ENCODE measurements at places on chromosomes 4 and X.

GRCh38 chr4:174859904-174860303 is 30.9 kb upstream of the GLRA3 start:
- no peak for DNase-seq

GRCh38 chr4:149113804-149114430 is 671.7 kb upstream of the NR3C2 start:
- DNase-seq = no peak

GRCh38 chr4:81954271-81954670 is 419.5 kb downstream of the HNRNPD start:
- DNase-seq = no peak

DNA sequence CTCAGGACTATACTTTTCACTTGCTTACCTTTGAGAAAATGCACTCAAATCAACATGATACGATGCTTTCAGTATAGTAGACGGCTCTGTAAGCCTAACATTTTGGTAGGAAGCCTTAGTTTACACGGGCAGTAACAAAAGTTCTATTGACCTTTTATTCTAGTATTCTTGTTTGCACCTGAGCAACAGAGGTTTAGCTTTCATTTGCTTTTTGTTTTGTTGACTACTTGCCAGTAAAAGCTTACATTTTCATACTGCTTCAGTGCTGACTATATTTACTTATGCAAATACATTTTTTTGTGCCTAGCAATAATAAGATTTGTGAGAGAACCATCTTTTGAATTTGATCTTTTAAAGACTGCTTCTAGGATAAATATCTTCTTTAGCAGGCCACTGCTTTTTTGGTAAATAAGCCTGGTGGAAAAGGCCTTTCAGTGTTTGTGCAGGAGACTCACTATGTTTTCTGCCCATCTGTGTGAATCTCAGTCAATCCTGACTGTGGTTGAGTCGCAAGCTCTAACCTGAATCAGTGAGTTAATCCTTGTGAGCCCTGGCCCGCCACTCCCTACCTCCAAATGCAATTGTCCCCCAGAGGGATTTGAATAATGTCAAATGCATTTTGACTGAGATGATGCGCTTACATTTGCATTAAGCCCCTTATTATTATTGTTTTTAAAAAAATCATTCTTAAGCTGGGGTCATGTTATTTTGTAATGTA is 21.9 kb downstream of the FHIP1A start:
- DNase-seq = no peak

DNA sequence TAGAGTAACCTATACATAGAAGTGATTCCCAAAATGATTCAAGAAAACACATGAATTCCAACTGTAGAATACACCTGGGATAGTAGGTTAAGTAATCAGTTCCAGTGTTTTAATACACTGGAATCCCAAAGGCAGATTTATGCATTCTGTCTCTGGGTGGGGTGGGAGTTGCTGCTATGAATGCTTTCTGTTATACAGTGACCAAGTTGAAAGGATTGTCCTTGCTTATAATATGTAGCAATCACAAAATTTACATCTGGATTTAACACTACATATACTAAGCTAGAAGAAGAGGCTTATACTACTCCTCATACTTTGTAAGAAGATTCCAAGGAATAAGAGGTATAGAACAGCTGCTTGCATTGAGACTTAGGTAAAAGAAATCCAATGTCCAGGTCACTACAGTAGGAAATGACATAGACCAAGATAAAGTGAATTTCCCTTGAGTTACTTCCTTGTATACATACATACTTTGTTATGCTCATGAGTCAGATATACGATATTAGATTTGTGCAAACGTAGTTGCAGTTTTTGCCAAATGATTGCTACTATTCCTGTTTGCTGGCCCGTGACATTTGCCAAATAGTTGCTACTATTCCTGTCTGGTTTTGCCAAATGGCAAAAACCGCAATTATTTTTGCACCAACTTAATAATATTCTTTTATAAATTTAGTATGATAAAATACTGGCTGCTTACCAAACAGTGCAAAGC is 210.5 kb upstream of the DIAPH2 start:
- no peak for DNase-seq

DNA sequence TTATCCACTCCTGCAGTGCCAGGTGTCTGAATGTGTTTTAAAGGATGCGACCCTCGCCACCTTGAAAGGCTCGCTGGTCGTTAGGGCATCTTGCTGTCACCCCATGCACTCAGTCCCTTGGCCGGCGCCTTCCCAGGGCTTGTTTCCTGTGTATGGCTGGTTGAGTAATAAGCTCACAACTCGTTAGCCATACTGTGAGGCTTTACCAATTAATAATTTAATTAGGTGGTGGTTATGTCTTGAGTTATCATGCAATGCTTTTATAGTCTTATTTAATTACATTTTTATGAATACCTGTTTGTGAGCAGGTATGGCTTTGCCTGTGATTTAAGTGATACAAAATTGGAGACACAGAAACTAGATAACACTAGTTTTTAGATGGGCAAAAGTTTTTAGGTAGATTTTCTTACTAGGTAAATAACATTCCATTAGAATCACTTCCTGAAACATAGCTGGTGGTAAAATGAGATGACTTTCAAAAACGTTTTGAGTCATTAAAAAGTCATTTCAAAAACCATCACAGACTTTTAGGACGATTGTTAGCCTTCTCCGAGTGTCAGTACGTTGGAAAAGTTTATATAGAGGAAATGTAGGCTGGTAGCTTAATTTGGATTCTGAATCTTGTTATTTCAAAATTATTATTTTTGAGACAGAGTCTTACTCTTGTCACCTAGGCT is 18.2 kb downstream of the PTTG2 start:
- no peak for DNase-seq

GRCh38 chr4:144283526-144283925 is 143.0 kb upstream of the GYPA start:
- no peak for DNase-seq

DNA sequence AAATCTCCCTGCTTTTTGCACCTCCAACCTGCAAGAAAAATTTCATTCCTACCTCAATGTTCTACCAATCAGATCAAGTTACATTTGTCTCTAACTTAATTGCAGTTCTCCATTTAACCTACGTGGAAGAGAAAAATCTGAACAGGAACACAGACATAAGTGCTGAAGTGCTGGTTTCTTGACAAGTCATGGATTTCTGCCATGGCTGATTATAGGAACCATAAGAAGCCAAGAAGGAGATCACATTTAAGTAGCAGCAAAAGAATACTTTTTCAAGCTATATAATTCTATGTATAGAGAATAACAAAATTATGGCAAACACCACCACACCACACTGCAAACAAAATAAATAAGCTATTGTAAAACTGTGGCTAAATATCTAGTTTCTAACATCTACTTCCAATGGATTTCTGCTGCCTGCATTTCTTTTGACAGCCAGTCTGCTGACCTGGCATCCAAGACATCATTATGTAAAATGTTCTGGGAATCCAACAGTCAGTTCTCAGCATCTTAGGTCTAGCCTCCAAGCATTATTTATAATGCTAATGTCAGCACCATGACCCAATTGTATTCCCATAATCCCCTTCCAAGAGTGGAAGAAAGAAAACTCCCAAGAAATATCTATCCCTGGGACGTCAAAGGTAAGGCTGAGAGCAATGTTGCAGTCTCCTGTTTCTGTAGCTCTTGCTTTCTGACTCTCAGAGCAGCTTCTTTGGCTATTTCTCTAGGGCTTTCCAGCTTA is 50.8 kb upstream of the GAB1 start:
- DNase-seq = no peak

DNA sequence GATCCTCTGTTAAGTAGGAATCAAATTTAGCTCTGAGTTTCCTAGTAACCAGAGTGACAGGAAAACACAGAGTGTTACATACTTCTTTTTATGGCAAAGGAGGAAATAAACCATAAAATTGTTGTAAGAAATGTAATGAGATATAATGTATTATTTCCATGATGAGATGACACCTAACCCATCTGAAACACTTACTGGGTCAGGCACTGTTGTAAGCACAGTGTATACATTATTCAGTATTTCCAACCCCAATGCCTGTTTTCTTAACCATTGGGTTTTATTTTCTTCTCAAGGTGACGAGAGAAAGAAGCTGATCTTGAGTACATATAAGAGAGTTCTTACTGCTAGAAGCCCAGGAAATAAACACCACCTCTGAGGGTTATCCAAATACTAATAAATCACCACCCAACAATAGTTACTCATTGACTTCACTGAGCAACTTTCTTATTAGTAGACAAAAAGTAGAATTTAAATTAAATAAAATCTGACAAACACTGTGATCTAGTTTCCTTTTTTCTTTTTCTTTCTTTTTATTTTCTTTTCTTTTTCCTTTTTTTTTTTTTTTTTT is 4.2 kb upstream of the ENAM start:
- no peak for DNase-seq

DNA sequence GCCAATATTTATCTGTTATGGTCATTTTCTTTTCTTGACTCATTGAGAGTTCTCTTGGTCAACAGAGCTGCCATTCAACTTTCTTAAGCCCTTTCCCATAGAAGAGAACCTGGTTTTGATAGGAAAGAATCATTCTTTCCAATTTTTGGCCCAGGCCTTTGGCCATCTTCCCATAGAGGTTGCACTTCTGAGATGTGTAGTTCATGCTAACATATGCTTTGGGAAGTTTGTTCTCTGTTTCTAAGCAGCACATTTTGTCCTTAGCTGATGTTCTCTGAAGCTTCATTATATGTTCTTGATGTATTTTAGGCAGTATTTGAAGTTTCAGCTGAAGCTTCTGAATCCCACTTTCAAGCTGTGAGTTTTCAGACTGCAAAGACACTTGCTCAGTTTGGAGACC is 161.1 kb downstream of the VEGFC start:
- no peak for DNase-seq

DNA sequence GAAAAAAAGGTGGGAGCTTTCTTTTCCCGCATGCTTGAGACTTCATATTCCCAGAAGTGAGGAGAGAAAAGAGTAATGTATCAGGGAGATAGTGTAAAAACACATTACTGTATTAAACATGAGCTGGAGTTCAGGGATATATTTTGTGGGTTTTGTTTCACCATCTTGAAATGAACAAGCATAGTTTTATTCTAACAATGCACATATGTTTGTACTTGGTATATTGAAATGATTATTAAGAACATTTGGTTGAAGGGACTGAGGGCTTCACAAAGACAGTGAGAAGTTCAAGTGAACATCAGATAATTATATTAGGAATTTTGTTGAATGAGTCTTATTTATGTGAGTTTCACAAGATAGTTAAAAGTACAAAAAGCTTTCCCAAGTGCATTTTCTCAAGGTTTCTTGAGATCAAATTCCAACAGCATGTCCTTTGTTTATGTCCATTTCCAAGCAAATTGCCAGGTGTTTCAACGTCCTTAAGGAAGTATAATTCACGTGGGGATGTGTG is 368.8 kb downstream of the ANKRD50 start:
- DNase-seq = no peak

- DNase-seq = no peak
These were observed 84.2 kb downstream of the COL25A1 start for GRCh38 chr4:109218288-109218687.

DNA sequence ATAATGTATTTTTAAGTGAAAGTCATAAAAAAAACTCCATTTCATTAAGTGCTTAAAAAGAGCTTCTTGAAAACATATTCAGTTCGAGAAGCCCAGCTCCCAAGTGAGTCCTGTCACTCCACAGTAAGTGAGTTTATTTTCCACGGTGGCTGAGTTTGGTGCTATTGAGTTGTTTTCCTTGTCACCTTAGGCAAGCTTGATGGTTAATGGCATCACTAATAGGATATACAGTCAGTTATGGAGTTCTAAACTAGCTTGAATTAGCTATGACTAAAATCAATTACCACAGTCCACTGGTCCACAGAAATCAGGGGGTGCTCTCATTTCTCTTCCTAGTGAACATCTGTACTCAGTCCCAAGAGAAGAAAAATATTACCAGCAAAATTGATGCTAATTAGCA is 1526.2 kb upstream of the IGFBP7 start:
- DNase-seq = no peak

DNA sequence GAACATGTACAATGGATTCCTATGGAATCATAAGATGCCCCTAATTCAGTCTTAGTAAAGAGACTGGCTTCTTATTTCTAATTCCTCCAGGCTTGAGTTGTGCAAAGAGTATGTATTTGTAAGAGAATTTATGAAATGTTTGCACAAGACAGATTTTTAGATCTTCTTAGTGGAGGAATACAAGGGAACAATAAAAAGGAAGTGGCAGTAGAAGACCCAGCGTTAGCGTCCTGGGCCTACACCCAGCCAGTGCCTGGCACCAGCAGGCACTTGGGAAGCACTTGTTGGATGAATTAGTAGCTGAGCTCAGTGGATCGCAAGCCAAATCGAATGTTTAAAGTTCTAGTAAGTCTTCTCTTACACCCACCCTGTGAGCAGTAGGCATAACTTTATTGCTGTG is 157.4 kb downstream of the PTTG2 start:
- no peak for DNase-seq

DNA sequence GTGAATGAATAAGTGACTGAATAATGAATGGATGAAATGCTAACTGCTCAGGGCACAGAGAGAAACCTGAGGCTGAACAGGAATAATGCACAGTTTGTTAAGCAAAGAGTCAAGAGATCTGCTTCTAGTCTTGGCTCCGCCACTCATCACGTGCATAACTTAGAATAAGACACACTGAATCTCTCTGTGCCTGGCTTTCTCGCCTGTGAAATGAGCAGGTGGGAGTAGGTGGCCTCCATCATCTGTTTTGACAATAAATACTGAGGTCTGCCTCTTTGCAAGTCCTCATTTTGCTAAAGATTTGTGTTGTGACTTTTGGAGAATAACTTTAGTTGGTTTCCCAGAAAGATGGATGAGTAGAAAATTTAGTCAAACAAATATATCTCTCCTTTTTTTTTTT is 318.0 kb downstream of the FBXW7 start:
- DNase-seq = no peak

GRCh38 chr4:55004831-55005230 is 120.6 kb downstream of the KDR start:
- no peak for DNase-seq

DNA sequence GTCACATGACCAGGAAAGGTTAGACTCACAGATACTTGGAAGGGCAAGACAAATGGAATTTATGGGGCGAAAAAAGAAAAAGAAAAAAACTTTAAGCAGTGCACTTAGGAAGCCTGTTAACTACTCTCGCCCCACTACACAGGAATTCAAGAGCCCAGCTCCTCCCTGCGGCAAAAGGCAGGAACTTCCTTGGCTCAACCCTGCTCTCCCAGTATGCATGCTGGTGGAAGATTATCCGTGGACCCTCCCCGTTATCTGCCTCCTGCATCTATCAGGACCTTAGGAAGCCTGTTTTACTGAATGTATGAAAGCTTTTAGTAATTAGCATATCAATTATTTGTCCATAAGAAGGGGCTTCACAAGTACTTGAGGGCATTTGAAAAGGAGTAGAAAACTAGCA is 40.1 kb upstream of the RPA4 start:
- DNase-seq = no peak

GRCh38 chrX:9767375-9767774 is 1.7 kb upstream of the GPR143 start:
- DNase-seq = no peak

GRCh38 chr4:155444721-155445120 is 68.0 kb upstream of the MAP9 start:
- DNase-seq = no peak
